ENCODE measurements at places on chromosomes 5 and 9. TPM values are rescaled to one million over a fixed set of nuclear protein-coding genes. Genes with fewer than 3 reads are reported as not detected.

The SLC25A2 gene
- 0.39 TPM for total RNA-seq

GRCh38 chr9:133604856-133605255 lies 4.3 kb downstream of the FAM163B start:
- no peak overlapping the region for H3K4me3 ChIP-seq
- no peaks in the 10 kb centered on the region for H3K27me3 ChIP-seq
- no peak for DNase-seq
- H3K4me1 ChIP-seq: no peaks in the 10 kb centered on the region
- no peaks in the 10 kb centered on the region for H3K36me3 ChIP-seq

GRCh38 chr5:159657298-159657697 lies 259.0 kb upstream of the ADRA1B start:
- H3K36me3 ChIP-seq: no peaks in the 10 kb centered on the region
- no peak overlapping the region for H3K27ac ChIP-seq
- H3K4me3 ChIP-seq: no peak overlapping the region
- no peak for DNase-seq

GRCh38 chr9:37447111-37447510 lies 18.1 kb downstream of the ZBTB5 start:
- DNase-seq: no peak
- H3K27me3 ChIP-seq: no peaks in the 10 kb centered on the region
- H3K4me3 ChIP-seq: no peak overlapping the region
- H3K27ac ChIP-seq: no peak overlapping the region

DNA sequence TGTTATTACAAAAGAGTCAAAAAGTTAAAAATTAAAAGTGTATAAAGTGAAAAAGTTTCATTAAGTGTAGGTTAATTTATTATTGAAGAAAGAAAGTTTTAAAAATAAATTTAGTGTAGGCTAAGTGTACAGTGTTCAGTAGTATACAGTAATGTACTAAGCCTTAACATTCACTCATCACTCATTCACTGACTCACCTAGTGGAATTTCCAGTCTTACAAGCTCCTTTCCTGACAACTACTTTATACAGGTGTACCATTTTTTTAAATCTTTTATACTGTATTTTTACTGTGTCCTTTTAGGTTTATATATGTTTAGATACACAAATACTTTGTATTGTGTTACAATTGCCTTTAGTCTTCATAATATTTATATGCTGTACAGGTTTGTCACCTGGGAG lies 530.2 kb upstream of the FAM174A start:
- H3K27ac ChIP-seq: no peak overlapping the region
- no peak overlapping the region for H3K4me3 ChIP-seq
- H3K4me1 ChIP-seq: no peaks in the 10 kb centered on the region
- H3K36me3 ChIP-seq: no peaks in the 10 kb centered on the region

- no peaks in the 10 kb centered on the region for H3K4me1 ChIP-seq
- no peak overlapping the region for H3K4me3 ChIP-seq
- peaks cover 8% of the 10 kb centered on the region for H3K36me3 ChIP-seq
- no peaks in the 10 kb centered on the region for H3K27me3 ChIP-seq
- no peak for DNase-seq
These were observed 58.7 kb downstream of the MYO10 start for GRCh38 chr5:16877267-16877935.

GRCh38 chr5:152532714-152533113 lies 127.6 kb upstream of the NMUR2 start:
- no peaks in the 10 kb centered on the region for H3K4me1 ChIP-seq
- H3K36me3 ChIP-seq: no peaks in the 10 kb centered on the region

DNA sequence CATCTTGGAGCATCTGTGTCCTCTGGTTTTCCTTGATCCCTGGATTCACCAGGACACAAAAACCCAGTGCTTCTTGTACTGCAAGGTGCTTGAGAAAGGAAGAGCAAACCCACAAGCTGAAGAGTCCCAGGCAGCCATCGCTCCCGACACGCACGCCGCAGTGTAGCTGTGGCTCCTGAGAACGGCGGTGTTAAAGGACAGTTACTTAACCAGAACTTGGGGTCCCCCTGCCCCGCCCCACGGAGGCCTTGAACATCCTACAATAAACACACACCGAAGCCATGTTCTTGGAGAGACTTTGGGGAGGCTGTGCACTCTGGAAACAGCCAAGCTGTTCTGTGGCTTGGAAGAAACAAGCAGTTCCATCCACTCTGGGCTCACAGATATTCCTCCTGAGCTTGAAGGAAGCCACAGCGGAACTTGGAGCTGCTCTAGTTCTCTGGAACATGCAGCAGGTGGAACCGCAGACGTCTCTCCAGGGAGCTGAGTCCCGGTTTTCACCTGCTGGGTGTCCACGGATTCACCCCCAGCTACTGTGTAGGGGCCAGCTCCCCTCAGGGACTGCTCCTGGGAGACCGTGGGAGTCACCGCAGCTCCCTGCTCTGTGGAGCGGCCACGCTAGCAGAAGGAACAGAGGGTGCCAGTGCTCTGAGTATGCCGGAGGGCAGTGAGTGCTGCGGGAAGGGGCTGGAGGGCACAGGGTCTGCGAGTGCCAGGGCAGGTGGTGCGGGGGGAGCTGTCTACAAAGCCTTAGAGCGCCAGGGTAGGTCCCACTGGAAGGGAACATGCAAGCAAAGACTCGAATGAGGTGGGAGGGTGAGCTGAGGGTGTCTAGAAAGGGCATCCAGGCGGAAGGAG lies 107.3 kb downstream of the ADAMTS2 start:
- H3K36me3 ChIP-seq: no peaks in the 10 kb centered on the region
- no peaks in the 10 kb centered on the region for H3K27me3 ChIP-seq
- no peak for DNase-seq
- H3K27ac ChIP-seq: no peak overlapping the region
- H3K4me3 ChIP-seq: no peak overlapping the region

- H3K4me1 ChIP-seq: no peaks in the 10 kb centered on the region
- no peaks in the 10 kb centered on the region for H3K36me3 ChIP-seq
- no peak overlapping the region for H3K27ac ChIP-seq
- H3K4me3 ChIP-seq: no peak overlapping the region
- peaks cover 2% of the 10 kb centered on the region for H3K27me3 ChIP-seq
These were observed 34.8 kb downstream of the PLEKHG4B start for GRCh38 chr5:126806-127205.

The EFNA5 gene
- total RNA-seq: 22.6 TPM

DNA sequence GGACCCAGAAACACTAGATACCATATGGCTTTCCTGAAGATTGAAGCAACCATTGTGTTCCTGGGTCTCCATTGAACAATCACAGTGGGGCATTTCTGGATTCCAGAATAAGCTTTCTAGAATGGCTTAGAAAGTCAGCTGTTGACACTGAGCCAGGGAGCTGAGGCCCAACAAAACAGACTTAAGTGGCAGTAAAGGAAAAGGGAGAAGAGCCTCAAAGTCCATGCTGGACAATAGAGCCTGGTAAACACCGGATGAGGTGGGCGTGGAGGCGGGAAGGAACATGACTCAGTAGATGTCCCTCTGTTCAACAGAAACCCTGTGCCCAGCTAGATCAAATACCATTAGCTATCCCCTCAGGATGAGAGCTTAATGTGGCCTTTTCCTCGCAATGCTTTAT lies 14.8 kb downstream of the SPARC start:
- peaks cover 80% of the 10 kb centered on the region for H3K4me1 ChIP-seq
- H3K4me3 ChIP-seq: no peak overlapping the region
- peak overlapping the region; percentile 97 for H3K27ac ChIP-seq
- DNase-seq: peak; percentile 98
- no peaks in the 10 kb centered on the region for H3K27me3 ChIP-seq

The BNC2 gene
- 33.1 TPM for total RNA-seq

GRCh38 chr9:112787978-112788377 lies 37.4 kb downstream of the SNX30 start:
- H3K27ac ChIP-seq: no peak overlapping the region
- H3K36me3 ChIP-seq: no peaks in the 10 kb centered on the region
- no peaks in the 10 kb centered on the region for H3K27me3 ChIP-seq
- no peak for DNase-seq

DNA sequence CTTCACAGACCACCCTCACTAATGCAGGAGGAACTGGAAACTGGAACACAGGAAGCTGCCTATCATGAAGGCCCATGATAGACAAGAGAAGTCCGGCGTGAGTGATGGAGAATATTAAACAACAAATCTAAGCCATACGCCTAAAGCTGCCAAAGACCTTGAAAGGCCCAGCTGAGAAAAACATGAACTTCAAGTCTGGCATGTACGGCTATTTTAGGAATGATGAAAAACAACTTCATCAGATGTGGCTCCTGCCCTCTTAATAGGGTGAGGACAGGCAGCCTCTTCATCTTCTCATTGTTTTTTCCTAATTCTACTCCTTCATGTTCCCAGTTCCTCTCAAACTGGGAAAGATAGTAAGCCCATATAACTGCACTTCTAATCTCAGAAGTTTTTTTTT lies 20.3 kb downstream of the FBP1 start:
- no peak overlapping the region for H3K4me3 ChIP-seq
- no peak for DNase-seq
- H3K36me3 ChIP-seq: no peaks in the 10 kb centered on the region
- H3K27me3 ChIP-seq: no peaks in the 10 kb centered on the region
- H3K27ac ChIP-seq: no peak overlapping the region

DNA sequence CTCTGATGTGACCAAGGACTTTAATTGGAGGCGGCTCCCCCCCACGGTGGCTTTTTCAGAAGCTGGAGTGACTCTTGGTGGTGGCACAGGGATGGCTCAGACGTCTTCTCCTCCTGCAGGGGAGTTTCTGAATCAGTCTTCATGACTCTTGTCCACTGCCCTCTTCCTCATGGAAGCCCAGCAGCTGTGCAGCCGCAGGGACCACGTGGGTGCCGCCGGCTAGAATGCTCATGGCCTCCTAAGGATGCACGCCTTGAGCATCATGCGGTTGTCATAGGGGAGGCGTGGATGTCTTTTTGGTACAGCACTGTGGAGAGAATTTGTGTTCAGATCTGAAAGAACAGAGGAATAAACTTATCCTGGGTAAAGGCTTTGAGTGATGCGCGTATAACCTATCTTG lies 1.3 kb downstream of the TEX53 start:
- H3K4me3 ChIP-seq: no peak overlapping the region
- no peaks in the 10 kb centered on the region for H3K27me3 ChIP-seq
- H3K27ac ChIP-seq: no peak overlapping the region
- DNase-seq: no peak
- no peaks in the 10 kb centered on the region for H3K36me3 ChIP-seq

The PCDHAC1 gene
- total RNA-seq: not detected

- H3K4me1 ChIP-seq: peaks cover 9% of the 10 kb centered on the region
- no peak for DNase-seq
- H3K4me3 ChIP-seq: no peak overlapping the region
- no peaks in the 10 kb centered on the region for H3K27me3 ChIP-seq
- no peak overlapping the region for H3K27ac ChIP-seq
These were observed 52.5 kb upstream of the NCS1 start for GRCh38 chr9:130119519-130120298.

The RGMB gene
- total RNA-seq: 27.5 TPM

The SH3RF2 gene
- 0.84 TPM for total RNA-seq

- H3K36me3 ChIP-seq: no peaks in the 10 kb centered on the region
- no peak overlapping the region for H3K27ac ChIP-seq
- peak; percentile 25 for DNase-seq
- H3K4me1 ChIP-seq: no peaks in the 10 kb centered on the region
These were observed 8.0 kb upstream of the SEMA4D start for GRCh38 chr9:89505911-89506310.

DNA sequence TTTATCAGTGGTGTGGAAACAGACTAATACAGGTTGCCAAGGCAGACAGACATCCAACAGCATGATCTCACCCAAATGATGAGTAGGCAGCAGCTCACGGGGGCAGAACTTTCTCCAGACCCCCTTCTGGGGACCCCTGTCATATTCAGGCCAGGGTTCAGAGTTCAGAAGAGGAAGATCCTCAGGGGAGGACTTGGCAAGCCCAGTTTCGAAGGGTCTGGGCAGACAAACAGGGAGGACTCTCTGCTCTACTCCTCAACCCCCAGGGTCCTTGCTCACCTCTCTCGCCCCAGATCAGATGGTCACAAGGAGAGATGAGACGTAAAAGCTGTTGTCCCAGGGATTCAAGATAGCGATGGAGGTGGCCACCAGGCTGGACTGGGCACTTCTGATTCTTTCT lies 215.1 kb upstream of the MVB12B start:
- no peak overlapping the region for H3K4me3 ChIP-seq
- no peak overlapping the region for H3K27ac ChIP-seq
- H3K4me1 ChIP-seq: no peaks in the 10 kb centered on the region
- no peaks in the 10 kb centered on the region for H3K27me3 ChIP-seq
- H3K36me3 ChIP-seq: no peaks in the 10 kb centered on the region
- DNase-seq: no peak

The CER1 gene
- not detected for total RNA-seq

GRCh38 chr5:38722918-38723317 lies 122.9 kb upstream of the OSMR start:
- no peak overlapping the region for H3K4me3 ChIP-seq
- H3K36me3 ChIP-seq: no peaks in the 10 kb centered on the region
- H3K4me1 ChIP-seq: no peaks in the 10 kb centered on the region
- no peak overlapping the region for H3K27ac ChIP-seq
- DNase-seq: no peak
- H3K27me3 ChIP-seq: peaks cover 2% of the 10 kb centered on the region

DNA sequence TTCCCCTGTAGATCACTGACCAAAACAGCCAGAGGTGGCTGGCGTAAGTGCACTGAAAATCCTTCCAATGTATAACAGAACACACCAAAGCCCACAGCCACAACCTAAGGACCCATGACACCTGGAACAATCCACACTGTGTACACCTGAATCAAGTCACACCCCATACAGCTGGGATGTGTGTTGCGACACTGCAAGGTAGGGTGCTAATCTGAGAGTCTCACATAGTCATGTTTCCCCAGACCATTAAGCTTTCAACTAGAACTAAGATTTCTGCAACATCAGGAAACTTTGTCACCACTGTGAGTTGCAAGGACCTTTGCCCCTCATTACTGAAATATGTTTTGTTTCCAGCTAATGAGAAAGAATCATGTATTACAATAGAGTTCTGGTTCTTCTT lies 59.4 kb downstream of the MED27 start:
- H3K4me1 ChIP-seq: peaks cover 9% of the 10 kb centered on the region
- no peak overlapping the region for H3K27ac ChIP-seq
- no peak overlapping the region for H3K4me3 ChIP-seq
- H3K36me3 ChIP-seq: no peaks in the 10 kb centered on the region
- peak; percentile 36 for DNase-seq

DNA sequence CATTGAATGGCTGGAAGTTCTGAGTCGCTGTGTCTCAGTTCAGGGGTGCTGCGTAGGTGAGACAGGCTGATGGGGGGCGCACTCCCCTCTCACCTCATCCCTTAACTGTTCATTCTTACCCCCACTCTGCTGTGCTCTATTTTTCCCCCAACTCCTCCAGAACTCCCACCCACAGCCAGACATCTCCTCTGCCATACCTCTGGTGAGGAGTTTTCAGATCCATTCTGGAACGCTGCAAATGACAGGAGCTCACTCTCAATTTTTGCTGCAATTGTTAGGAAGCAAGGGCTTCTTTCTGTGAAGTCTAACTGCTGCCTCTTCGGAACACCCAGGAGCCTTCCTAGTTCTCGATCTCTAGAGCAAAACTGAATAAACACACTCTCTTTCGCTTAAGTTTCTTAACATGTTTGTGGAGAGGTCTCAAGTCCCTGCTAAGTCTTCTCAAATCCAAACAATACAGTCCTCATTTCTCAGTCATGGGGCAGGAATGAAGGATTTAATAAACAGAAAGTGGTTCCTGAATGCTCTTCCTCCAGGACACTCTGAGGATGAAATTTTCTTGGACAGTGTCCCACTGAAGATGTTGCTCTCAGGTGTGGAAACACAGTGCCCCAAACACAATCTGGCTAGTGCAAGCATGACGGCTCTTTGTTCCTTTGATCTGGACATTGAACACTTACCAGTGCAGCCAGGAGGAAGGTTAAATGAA lies 387.7 kb downstream of the KDM4C start:
- H3K27ac ChIP-seq: no peak overlapping the region
- peaks cover 2% of the 10 kb centered on the region for H3K36me3 ChIP-seq
- H3K4me1 ChIP-seq: no peaks in the 10 kb centered on the region
- no peak overlapping the region for H3K4me3 ChIP-seq
